ENCODE measurements at places on chromosomes 16 and 17. TPM values are rescaled to one million over a fixed set of nuclear protein-coding genes. Genes with fewer than 3 reads are reported as not detected.

GRCh38 chr16:47519546-47519945 lies 58.4 kb downstream of the PHKB start:
- H3K4me3 ChIP-seq: no peak overlapping the region
- H3K27me3 ChIP-seq: no peaks in the 10 kb centered on the region
- H3K4me1 ChIP-seq: no peaks in the 10 kb centered on the region
- DNase-seq: no peak
- H3K36me3 ChIP-seq: peaks cover 2% of the 10 kb centered on the region

The KRT15 gene
- 3.9 TPM for total RNA-seq

The TEX19 gene
- 0.34 TPM for total RNA-seq

GRCh38 chr17:50130559-50131305 lies 772 bp upstream of the SAMD14 start:
- no peak overlapping the region for H3K27ac ChIP-seq
- peaks cover 18% of the 10 kb centered on the region for H3K4me1 ChIP-seq
- no peak overlapping the region for H3K4me3 ChIP-seq

DNA sequence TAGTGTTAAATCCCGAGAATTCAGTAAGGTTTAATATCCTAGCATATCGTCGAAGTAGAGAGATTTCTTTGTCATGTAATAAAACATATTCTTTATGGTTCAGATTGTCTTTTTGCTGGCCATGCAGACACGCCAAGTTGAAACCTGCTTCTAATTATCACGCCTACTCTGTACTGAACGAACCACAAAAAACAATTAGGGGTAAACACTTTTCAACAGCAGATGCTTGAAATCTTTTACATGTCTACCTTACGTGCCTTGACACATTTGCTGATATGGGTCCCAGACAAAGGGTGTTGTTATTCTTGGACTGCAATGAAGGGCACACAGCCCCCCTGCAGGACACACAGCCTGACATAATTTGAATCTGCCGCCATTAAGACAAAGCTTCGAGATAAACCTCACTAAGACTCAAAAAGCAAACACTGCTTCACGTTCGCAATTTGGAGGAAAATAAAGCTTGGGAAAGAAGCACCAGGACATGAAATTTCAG lies 13.3 kb downstream of the WIPI1 start:
- no peak for DNase-seq
- H3K4me1 ChIP-seq: peaks cover 3% of the 10 kb centered on the region
- no peak overlapping the region for H3K27ac ChIP-seq
- no peak overlapping the region for H3K4me3 ChIP-seq
- H3K36me3 ChIP-seq: peaks cover 29% of the 10 kb centered on the region

DNA sequence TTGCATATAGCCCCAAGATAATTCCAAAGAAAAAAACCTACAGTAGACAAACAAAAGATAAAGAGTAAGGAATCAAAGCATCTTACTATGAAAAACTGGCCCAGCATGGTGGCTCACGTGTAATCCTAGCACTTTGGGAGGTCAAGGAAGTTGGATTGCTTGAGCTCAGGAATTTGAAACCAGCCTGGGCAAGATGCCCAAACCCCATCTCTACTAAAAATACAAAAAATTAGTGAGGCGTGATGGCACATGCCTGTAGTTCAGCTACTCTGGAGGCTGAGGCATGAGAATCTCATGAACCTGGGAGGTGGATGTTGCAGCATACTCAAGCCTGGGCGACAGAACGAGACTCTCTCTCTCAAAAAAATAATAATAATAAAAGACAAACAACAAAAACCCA lies 764.7 kb upstream of the KIF2B start:
- H3K4me3 ChIP-seq: no peak overlapping the region
- DNase-seq: no peak
- no peaks in the 10 kb centered on the region for H3K27me3 ChIP-seq
- no peaks in the 10 kb centered on the region for H3K4me1 ChIP-seq

- no peaks in the 10 kb centered on the region for H3K4me1 ChIP-seq
- peaks cover 41% of the 10 kb centered on the region for H3K27me3 ChIP-seq
- H3K27ac ChIP-seq: no peak within 1 kb of the TSS
- no peak for DNase-seq
- no peaks in the 10 kb centered on the region for H3K36me3 ChIP-seq
These were observed at the start of gene MT1A for GRCh38 chr16:56637814-56638750. Gene MT1A (plus strand): TSS chr16:56638666. CDS start chr16:56638739, 73 bp downstream.

GRCh38 chr16:8716052-8716451 lies 41.6 kb downstream of the ABAT start:
- no peak overlapping the region for H3K4me3 ChIP-seq
- no peaks in the 10 kb centered on the region for H3K36me3 ChIP-seq
- H3K27ac ChIP-seq: no peak overlapping the region
- no peaks in the 10 kb centered on the region for H3K27me3 ChIP-seq

The TBC1D3G gene
- not detected for total RNA-seq

The MSLN gene
- total RNA-seq: not detected

GRCh38 chr17:78247304-78247703 lies 15.9 kb downstream of the TMEM235 start:
- H3K27me3 ChIP-seq: no peaks in the 10 kb centered on the region
- H3K36me3 ChIP-seq: no peaks in the 10 kb centered on the region
- no peak for DNase-seq
- peaks cover 15% of the 10 kb centered on the region for H3K4me1 ChIP-seq

- H3K4me3 ChIP-seq: peak overlapping the region; percentile 85
- H3K36me3 ChIP-seq: peaks cover 14% of the 10 kb centered on the region
- DNase-seq: no peak
- no peak overlapping the region for H3K27ac ChIP-seq
These were observed 721 bp upstream of the AXIN2 start for GRCh38 chr17:65562206-65562531.

DNA sequence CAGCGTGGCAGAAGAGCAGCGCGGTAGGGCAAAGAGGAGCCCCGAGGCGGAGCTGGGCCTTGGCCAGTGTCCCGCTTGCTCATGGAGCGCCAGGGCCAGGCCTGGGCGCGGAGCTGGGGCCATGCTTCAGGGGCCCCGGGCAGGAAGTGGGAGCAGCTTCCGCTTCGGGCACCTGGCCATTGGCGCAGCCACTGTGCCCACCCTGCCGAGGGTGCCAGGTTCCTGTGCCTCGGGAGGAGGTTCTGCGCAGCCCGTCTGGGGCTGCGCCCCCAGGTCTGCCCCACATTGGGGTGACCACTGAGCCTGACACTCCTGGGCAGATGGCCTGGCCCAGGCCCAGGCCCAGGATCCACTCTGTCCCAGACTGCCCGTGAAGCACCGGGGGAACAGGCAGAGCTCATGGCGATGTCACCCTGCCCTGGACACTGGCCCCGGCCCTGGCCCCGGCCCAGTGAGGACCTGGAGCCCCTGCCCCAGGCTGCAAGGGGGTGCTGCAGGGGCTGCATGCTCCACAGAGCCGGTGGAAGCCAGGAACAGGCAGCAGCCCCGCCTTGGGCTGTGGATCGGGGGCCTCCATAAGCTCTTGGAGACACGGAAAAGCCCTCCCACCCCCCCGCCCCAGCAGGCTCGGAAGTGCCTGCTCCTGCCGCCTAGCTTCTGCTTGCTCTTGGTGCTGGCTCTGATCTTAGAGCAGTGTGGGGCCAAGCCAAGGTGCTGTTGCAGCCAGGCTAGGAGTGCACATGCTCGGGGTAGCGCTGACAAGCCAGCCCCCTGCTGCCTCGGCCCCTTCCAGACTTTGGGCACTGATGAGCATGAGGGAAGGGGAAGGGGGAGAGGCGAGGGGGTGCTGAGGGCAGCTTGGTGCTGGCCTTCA lies 35.9 kb upstream of the FOXJ1 start:
- H3K27ac ChIP-seq: no peak overlapping the region
- H3K36me3 ChIP-seq: no peaks in the 10 kb centered on the region
- H3K27me3 ChIP-seq: no peaks in the 10 kb centered on the region

The RGS11 gene
- not detected for total RNA-seq

DNA sequence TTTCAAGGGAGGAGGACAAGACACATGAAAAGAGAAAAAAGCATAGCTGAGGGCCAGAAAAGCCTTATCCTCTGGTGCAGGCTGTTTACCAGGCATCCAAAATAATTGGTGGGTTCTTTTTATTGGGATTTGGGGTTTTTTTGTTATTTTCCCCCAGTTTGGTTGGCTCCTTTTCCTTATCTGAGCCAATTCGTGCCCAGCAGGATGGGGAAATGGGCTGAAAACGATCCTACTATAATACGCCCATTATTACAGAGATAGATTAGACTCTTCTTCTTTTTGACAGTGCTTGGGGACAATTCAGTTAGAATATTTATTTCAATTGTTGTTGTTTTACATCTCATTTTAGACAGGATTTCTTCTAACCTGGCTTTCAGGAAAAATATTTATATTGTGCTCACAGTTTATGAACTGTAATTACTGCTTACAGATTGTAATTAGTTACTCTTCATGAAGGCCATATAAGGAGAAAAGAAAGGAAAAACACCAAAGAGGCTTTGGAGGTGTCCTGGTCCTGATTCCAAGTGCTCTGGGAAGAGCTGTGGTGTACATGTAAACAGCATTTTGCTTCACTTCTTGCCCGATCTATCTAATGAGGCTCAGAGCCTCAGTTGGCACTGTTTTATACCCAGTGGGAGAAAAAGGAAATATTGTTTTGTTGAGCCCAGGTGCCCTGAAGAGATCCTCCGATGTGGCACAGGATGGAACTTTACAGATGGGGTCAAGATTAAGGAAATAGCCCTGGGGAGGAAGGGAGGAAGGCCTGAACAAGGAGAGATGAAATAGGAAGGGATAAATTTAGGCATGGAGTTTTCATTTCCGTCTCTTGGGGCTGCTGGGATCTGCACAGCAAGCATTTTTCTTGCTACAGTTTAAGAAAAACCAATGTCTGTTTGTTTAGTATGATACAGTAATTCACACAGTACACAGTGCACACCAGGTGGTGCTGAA lies 611 bp upstream of the ANKRD40 start:
- no peaks in the 10 kb centered on the region for H3K27me3 ChIP-seq
- no peak for DNase-seq
- peak overlapping the region; percentile 93 for H3K27ac ChIP-seq
- peaks cover 29% of the 10 kb centered on the region for H3K36me3 ChIP-seq

GRCh38 chr16:22397464-22397863 lies 23.0 kb upstream of the CDR2 start:
- peaks cover 25% of the 10 kb centered on the region for H3K4me1 ChIP-seq
- H3K36me3 ChIP-seq: no peaks in the 10 kb centered on the region
- H3K27me3 ChIP-seq: no peaks in the 10 kb centered on the region
- peak; percentile 65 for DNase-seq
- H3K27ac ChIP-seq: peak overlapping the region; percentile 26

- no peak overlapping the region for H3K4me3 ChIP-seq
- 0 out of 2 replicates have a peak, but pooled peaks cover 5% of the 10 kb centered on the region for H3K4me1 ChIP-seq
- H3K27ac ChIP-seq: no peak overlapping the region
These were observed 26.8 kb downstream of the MPP2 start for GRCh38 chr17:43880420-43880991.

The FA2H gene
- not detected for total RNA-seq

DNA sequence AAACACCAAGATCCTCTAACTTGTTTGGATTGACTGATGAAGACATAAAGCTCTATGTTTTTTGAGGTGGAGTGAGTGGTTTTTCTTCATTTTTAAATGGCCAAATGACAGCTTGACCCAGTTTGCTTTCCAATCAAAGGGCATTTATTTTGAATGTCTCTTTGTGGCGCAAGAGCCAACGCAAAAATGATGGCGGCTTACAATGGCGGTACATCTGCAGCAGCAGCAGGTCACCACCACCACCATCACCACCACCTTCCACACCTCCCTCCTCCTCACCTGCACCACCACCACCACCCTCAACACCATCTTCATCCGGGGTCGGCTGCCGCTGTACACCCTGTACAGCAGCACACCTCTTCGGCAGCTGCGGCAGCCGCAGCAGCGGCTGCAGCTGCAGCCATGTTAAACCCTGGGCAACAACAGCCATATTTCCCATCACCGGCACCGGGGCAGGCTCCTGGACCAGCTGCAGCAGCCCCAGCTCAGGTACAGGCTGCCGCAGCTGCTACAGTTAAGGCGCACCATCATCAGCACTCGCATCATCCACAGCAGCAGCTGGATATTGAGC lies 329 bp downstream of the NLK start:
- no peak for DNase-seq
- peaks cover 39% of the 10 kb centered on the region for H3K4me1 ChIP-seq
- H3K36me3 ChIP-seq: peaks cover 31% of the 10 kb centered on the region
- H3K4me3 ChIP-seq: peak overlapping the region; percentile 62

DNA sequence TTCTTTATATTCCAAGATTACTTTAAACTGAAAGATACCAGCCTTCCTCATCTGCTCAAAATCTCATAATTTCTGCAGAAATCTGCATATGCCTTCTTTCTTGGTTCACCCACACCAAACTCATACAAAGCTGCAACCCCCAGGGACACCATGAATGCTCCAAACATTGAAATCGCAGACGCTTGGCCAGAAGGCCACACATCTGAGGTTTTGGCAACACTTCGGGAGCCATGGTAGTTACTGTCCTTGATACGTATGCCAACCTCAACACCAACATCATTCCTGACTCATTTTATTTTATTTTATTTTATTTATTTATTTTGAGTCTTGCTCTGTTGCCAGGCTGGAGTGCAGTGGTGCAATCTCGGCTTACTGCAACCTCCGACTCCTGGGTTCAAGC lies 11.8 kb downstream of the GSPT1 start:
- no peak for DNase-seq
- no peak overlapping the region for H3K27ac ChIP-seq
- H3K27me3 ChIP-seq: no peaks in the 10 kb centered on the region
- H3K4me3 ChIP-seq: no peak overlapping the region
- no peaks in the 10 kb centered on the region for H3K4me1 ChIP-seq

- no peaks in the 10 kb centered on the region for H3K27me3 ChIP-seq
- peaks cover 3% of the 10 kb centered on the region for H3K36me3 ChIP-seq
- H3K4me1 ChIP-seq: peaks cover 15% of the 10 kb centered on the region
- H3K4me3 ChIP-seq: peak within 1 kb of the TSS; percentile 89
These were observed at the start of gene RABEP2 for GRCh38 chr16:28924762-28925385. Gene RABEP2 (minus strand): TSS chr16:28925238. CDS start chr16:28925163, 75 bp downstream.

GRCh38 chr16:28933171-28933570 lies 1.4 kb downstream of the CD19 start:
- H3K27me3 ChIP-seq: no peaks in the 10 kb centered on the region
- H3K36me3 ChIP-seq: no peaks in the 10 kb centered on the region
- no peaks in the 10 kb centered on the region for H3K4me1 ChIP-seq
- H3K4me3 ChIP-seq: no peak overlapping the region
- no peak overlapping the region for H3K27ac ChIP-seq

GRCh38 chr16:81668243-81669097 lies 110.6 kb upstream of the PLCG2 start:
- H3K4me1 ChIP-seq: peaks cover 32% of the 10 kb centered on the region
- peaks cover 21% of the 10 kb centered on the region for H3K36me3 ChIP-seq
- DNase-seq: no peak
- no peaks in the 10 kb centered on the region for H3K27me3 ChIP-seq
- no peak overlapping the region for H3K4me3 ChIP-seq
